ENCODE measurements at places on chromosomes 3 and 15.

DNA sequence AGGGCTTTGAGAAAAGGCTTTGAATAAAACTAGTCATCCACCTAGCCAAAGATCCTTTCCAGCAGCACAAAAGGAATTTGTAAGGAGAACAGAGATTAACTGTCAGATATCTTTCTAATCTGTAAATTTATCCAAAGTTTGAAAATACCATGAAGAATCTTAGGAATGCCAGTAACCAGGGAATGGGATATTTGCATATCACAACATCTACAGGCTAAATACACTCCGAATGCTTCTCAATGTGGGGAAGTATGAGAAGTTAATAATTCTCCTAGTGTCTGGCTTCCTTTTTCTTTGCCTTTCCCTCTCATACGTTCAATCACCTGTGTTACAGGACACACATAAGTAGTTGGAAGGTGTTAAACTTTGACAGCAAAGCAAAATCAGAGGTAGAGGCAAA is 7.8 kb downstream of the ANAPC13 start:
- no peak for DNase-seq

DNA sequence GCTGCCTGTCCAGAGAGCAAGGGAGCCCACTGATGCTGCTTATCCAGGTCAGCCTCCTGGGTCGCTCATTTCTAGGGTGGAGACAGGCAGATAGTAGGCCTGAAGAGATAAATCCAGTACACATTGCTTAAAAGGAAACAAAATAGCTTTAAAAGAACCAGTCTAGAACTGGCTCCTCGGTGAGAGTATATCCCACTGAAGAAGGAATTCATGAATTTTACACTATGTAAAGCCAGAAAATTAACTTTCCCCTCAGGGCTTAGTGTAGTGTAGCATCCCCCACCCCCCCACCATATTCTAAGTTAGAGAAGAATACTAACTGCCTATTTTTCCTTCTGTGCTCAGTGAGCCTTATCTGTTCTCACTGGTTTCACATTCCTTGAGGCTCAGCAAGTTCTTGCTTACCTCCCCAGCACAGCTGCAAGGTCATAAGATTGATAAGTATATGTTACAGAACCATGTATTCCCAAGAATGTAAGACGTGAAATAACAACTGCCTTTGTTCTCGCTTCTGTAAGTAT is 30.5 kb upstream of the NOX5 start:
- no peak for DNase-seq

DNA sequence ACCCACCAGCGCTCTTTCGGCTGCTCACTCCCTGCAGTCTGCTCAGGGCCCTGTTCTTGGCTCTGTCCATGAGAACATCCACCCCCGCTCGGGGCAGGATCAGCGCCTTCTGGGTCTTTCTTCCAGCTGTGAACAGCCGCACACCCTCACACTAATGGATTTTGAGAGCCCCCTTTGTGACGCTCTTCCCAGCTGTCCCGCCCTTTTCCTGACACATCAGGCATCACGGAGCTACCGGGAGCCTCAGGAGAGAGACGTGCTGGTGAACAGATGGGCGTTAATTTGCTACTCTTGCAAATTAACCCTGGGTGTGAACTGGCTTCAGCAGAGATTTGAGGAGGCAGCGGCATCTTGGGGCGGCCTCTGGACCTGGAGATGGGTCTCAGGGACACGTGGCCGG is 113.0 kb downstream of the TMEM266 start:
- no peak for DNase-seq

DNA sequence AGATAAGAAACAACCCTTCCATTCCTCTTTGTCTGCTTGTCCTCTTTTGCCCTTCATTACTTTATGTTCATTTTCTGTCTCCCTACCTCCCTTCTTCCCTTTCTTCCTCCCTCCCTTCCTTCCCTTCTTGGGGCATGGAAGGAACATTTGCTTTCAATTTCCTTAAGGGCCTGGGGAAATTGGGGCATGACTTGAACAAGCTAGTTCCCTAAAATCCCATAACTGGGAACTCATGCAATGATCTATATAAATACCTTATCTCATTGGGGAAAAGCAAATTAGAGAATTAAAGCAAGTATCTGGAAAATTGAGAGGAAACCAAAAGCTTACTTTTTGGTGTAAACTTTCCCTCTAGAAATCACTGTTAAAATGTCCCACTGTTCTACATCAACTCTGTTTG is 35.7 kb downstream of the BOC start:
- no peak for DNase-seq

- no peak for DNase-seq
Observed at GRCh38 chr15:66952756-66953522, 112.5 kb upstream of the SMAD3 start.

DNA sequence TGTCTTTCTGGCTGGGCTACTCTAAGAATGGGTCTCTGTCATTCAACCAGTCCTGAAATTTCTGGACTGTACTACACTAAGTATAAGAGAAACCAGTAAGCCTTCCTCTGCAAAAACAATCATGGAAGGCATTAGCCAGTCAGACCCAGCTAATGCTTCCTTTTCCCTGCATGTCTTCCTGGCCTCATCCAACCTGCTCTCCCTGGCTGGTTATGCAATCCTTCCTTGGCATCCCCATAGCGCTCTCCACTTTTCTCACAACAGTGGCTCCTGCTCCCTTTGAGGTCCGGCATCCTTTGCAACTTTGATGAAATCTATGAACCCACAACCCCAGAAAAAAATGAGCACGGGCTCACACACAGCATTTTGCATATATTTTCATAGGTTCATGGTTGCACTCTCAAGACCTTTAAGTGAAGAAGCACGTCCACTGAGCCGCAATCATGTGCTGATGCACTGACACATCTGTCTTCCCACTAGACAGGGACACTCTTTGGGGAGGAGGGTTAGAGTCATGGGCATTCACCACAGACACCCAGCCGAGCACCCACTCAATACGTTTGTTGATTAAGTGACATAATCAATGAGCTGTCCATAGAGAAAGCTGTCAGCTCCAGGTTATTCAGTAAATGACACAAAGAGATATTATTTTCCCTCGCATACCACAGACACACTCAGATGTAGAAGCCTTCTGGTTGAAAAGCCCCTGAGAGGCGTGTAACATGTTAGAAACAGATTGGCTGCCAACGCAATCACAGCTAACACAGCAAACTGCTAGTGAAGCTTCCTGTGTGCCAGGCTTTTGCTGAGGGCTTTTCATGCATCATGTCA is 66.7 kb downstream of the PLD1 start:
- no peak for DNase-seq

- no peak for DNase-seq
Observed at GRCh38 chr3:4748701-4749378, 230.4 kb upstream of the BHLHE40 start.

- no peak for DNase-seq
Observed at GRCh38 chr3:167095976-167096375, 284.1 kb downstream of the ZBBX start.

DNA sequence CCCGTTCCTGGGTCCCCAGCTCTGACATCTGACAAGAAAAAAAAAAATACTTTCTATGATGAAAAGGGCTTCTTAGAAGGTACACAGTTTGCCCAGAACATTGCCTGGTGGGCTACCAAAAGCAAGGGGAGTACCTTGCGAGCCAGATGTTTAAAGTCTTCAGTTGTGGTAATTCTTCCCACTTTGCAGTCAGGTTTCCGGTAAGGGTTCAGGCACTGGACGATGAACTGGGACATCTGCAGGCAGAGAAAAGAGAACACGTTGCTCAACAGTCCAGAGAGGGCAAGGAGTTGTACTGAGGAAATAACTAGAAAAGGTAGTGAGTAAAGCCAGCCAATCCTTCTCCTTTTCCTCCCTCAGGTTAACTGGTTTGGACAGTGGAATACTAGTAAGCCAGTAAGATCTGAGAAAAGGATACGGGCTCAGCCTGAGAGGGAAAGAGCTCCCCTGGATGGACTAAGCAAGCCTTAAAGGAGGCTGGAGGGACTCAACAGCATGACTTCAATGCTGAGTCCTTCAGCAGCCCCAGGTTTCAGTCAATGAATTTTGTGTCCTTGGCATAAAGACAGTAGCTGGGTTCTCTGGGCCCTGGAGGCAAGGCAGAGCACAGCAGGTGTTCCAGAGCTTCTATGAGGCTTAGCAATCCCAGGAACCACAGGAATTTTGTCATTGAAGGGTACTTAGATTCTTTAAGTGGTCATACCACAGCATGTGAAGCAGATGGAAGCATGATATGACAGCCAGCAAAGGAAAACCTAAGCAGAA is 38.2 kb downstream of the NBEAL2 start:
- DNase-seq = no peak

DNA sequence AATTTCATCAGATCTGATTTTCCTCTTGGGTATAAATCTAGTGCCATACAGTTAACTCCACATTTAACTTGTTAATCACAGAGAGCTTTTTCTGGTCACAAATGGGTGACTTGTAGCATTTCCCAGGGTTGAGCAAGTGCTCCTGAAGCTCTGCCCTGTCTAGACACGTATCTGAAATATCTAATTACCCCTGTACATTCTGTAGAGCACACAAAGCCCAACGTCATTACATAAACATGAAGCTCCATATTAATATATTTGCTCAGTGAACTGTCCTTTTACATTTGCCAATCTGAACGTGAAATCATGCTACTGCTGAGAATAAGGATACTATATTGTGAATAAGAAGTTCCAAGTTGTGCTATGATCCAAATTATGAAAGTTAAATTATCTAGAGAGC is 49.0 kb downstream of the THBS1 start:
- DNase-seq = no peak

GRCh38 chr15:61133361-61133760 is 95.7 kb downstream of the RORA start:
- no peak for DNase-seq

DNA sequence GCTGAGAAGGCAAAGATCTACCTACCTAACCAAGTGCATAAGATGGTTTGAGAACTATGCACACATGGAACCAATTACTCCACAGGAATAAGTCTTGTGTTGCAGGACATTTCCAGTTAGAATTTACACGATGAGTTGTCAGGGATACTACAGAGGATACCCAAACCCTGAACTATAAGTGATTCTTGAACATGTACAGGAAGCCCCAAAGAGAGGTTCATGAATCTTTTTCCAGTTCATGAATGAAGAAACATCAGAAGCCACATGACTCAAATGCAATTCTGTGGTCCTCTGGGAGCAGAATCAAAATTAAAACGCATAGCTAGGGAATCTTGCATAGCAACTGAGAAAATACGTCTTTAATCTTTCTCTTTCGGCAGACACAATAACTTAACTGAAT is 114.1 kb upstream of the LMCD1 start:
- no peak for DNase-seq

DNA sequence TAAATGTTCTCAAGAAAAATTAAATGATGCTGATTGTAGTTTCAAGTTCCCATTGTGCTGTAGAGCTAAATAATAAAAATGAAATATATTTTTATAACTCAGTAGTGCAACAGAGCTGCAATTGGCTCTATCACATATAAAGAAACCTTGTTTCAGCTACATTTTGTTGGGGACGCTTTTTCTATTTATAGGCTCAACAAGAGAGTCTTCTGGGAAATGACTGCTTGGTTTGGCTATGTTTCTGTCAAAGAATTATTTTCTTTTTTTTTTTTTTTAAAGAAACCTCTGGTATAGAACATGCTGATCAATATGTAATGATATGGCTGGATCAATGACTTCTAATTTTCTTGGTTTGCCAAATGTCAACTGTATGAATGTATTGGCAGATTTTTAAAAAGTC is 76.5 kb downstream of the OTOL1 start:
- no peak for DNase-seq
